ENCODE measurements at places on chromosomes 5 and 9.

DNA sequence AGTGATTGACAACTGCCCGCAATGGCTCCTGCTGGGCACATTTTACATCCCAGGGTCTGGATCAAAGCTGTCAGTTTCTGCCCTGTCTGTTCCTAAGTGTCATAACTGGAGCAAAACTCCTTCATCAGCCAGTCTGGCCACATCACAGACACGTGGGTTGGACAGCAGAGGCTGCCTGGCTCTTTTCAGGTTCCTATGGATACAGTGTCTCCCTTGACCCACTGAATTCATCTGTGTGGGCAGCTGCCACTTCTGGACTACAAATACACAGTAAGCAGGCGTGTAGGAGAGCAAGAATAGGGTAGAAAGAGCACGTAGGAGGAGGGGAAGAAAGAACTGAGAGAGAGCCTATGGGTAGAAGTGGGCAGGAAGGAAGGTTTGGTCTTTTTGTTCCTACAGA lies 238.0 kb downstream of the ENC1 start:
- no peak for DNase-seq

DNA sequence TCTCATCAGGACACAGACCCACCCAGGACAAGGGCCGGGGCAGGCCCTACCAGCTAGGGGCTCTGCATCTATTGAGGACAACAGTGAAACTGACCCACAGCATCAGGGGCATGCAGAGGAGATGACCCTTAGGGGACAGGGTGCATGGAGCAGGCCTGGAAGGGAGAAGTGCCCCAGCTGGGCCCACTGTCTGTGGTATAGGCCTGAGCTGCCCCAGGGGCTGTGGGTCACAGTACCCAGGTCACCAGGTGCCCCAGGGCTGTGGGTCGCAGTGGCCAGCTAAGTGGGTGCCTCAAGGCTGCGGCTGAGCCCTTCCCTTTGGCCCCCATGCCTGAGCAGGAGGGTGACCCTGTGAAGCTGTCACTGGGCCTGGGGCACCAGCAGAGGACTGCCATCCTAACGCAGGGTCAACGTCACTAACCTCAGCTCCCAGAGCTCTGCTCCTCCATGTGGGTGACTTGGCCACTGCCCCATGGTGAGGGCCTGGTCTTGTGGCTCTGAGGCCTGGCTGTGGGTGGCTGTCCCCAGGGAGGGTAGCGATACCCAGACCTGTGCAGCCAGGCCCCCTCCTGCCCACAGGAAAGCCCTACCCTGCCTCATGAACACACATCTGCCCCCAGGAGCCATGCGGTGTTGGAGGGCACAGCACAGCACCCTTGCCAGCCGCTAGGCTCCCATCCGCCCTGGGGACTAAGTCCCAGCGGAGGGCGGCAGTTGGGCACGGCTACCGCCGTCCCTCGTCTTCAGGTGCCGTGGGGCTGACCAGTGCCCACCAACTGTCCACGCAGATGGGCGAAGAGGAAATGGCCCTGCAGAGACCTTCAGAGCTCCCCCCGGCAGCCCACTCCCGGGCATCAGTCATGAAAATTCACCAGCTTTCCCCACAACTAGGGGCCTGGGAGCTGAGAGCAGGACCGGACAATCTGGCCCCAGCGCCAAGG lies 4.9 kb downstream of the EDF1 start:
- no peak for DNase-seq

GRCh38 chr9:6884101-6884500 lies 126.3 kb downstream of the KDM4C start:
- no peak for DNase-seq

DNA sequence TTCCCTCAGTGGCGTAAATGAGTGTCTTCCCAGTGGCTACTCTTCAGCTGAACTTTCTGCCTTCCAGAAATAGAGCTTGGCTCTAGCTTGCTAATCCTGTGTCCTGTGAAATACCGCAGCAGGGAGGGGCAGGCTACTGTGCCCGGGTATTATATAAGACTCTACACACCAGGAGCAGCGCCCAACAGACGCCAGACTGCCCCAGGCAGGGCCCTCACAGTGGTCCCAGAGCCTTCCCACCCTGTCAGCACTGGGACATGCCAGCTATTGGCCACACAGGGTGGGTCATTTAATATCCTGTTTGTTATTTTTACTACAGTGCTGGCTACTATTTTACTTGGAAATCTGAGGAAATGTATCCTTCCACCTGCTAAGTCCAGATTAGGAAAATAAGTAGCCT lies 121.0 kb downstream of the FEM1C start:
- no peak for DNase-seq

DNA sequence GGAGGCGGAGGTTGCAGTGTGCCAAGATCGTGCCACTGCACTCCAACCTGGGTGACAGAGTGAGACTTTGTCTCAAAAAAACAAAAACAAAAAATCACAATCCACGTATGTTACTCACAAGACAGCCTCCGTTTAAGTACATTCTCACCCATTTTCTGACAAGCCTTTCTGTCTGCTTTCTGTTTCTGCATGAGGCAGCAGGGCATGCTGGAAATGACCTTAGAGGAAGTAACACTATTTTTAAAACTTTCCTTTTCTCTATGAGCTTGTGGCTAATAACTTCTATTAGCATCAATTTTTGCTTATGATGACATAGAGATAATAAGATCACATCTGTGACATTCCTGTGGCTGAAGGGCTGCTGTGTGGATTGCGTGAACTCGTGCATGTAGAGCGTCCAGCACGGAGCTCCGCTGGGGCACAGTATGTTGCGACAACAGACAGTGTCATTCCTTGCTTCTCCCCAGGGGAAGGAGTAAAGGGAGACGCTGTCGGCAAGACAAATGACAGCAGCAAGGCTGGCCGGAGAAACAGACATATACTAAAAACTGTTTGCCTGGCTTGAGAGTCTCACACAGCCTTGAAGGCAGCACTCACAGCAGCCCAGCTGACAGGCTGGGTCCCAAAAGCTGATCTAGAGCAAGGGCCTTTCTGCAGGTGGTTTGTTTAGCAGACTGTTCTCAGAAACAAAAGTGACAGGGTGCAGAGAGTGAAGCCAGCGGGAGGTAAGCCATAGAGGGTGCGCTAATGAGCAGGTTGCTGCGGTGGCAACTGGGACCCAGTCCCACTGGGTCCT lies 1.6 kb downstream of the BTNL3 start:
- no peak for DNase-seq

Data from anterior cingulate cortex (tissue), 58 donors.